ENCODE measurements at places on chromosomes 3 and 15. TPM values are rescaled to one million over a fixed set of nuclear protein-coding genes. Genes with fewer than 3 reads are reported as not detected.

DNA sequence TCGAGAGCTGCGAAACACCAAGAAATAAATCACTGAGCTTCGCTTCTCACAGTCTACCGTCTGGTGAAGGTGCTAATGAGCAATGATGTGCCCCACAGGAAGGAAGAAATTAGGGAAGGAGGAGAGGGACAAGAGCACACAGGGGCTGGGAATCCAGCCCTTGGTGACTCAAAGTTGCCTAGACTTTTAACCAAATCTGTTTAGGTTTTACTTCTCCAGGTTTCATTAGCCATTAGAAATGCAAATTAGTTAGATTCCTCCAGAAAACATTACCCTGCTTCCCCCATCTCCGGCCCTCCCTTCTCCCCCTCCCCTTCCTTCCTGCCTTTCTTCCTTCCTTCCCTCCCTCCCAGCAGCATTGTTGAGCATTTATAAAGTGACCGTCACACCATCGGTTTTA, 59.3 kb upstream of the UBE2E1 start:
- DNase-seq = no peak

GRCh38 chr15:77201665-77202064, 130.8 kb upstream of the TSPAN3 start:
- DNase-seq = no peak

HGD gene
- 13.5 TPM for polyA plus RNA-seq

MKRN3 gene
- 0.42 TPM for polyA plus RNA-seq

CCDC39 gene
- 0.16 TPM for polyA plus RNA-seq

CDC25A gene
- 0.28 TPM for polyA plus RNA-seq
